LHCN-M2 (cell line): ENCODE measurements at places on chromosomes 7 and 10. TPM values are rescaled to one million over a fixed set of nuclear protein-coding genes. Genes with fewer than 3 reads are reported as not detected.

Gene NPFFR1
- not detected in 2 replicates for total RNA-seq

Gene HOXA9
- 8.7 TPM in 2 replicates for total RNA-seq

Gene FZD1
- total RNA-seq, result 48.3 and 58.5 TPM in 2 replicates

Gene ZNF239
- total RNA-seq, result 4.1 and 4.9 TPM in 2 replicates

Gene EVX1
- total RNA-seq, result not detected in 2 replicates

Gene SMKR1
- 0.46 and 0.71 TPM in 2 replicates for total RNA-seq

Gene CPA2
- not detected in 2 replicates for total RNA-seq

Gene LBX1
- total RNA-seq, result 1.7 TPM in 2 replicates

Gene EGFR
- total RNA-seq, result 78.7 and 94.1 TPM in 2 replicates

Gene UPK3BL2
- total RNA-seq, result 1.0 and 4.3 TPM in 2 replicates

Gene NPTX2
- 3,060 and 3,846 TPM in 2 replicates for total RNA-seq

Gene TMEM106B
- total RNA-seq, result 76.8 and 94.6 TPM in 2 replicates

Gene TCAF2
- 10.1 and 11.4 TPM in 2 replicates for total RNA-seq

Gene PTPN12
- total RNA-seq, result 78.3 and 106 TPM in 2 replicates

Gene EIF3B
- 281 and 293 TPM in 2 replicates for total RNA-seq

Gene VWC2
- total RNA-seq, result not detected in 2 replicates

Gene RELN
- total RNA-seq, result 0.26 and 0.63 TPM in 2 replicates

Gene VWDE
- 0.11 and 0.51 TPM in 2 replicates for total RNA-seq

Gene STEAP4
- 0.11 and 0.13 TPM in 2 replicates for total RNA-seq

Gene VCL
- 147 and 163 TPM in 2 replicates for total RNA-seq

Gene TACR2
- total RNA-seq, result 0.29 TPM in 1 of 2 replicates, not detected in the other

Gene MEIG1
- not detected in 2 replicates for total RNA-seq

Gene HECW1
- total RNA-seq, result not detected in 2 replicates

Gene ACHE
- 0.46 TPM in 1 of 2 replicates, not detected in the other for total RNA-seq

Gene SFXN4
- 10.6 and 31.8 TPM in 2 replicates for total RNA-seq

Gene TAC1
- not detected in 2 replicates for total RNA-seq

Gene CALD1
- total RNA-seq, result 188 and 230 TPM in 2 replicates

Gene TAS2R39
- total RNA-seq, result not detected in 2 replicates

Gene CYP3A7
- total RNA-seq, result 0.06 TPM in 1 of 2 replicates, not detected in the other

Gene WDR86
- 1.3 TPM in 1 of 2 replicates, not detected in the other for total RNA-seq

Gene CYP26C1
- total RNA-seq, result not detected in 2 replicates

Gene RBM48
- 12.9 and 13.1 TPM in 2 replicates for total RNA-seq

Gene C10orf62
- total RNA-seq, result 0.11 TPM in 1 of 2 replicates, not detected in the other

Gene FFAR4
- total RNA-seq, result not detected in 2 replicates

Gene GNG11
- 90.1 and 92.7 TPM in 2 replicates for total RNA-seq

Gene SNCG
- 4.4 and 5.0 TPM in 2 replicates for total RNA-seq

Gene NME8
- total RNA-seq, result not detected in 2 replicates

Gene TEX36
- not detected in 2 replicates for total RNA-seq

Gene IQCE
- 15.3 and 16.4 TPM in 2 replicates for total RNA-seq

Gene C7orf57
- total RNA-seq, result 0.13 and 0.29 TPM in 2 replicates

Gene PGAM2
- not detected in 2 replicates for total RNA-seq

Gene RPEL1
- not detected in 2 replicates for total RNA-seq

Gene OPALIN
- not detected in 2 replicates for total RNA-seq

Gene C10orf67
- total RNA-seq, result 0.11 and 0.19 TPM in 2 replicates

Gene CYP2C19
- not detected in 2 replicates for total RNA-seq

Gene VWA2
- total RNA-seq, result not detected in 2 replicates

Gene ZNF92
- total RNA-seq, result 13.0 and 14.5 TPM in 2 replicates

Gene CHAT
- not detected in 2 replicates for total RNA-seq

Gene TBX20
- total RNA-seq, result not detected in 2 replicates

Gene CHST3
- total RNA-seq, result 32.9 and 40.6 TPM in 2 replicates

Gene IL6
- 1.7 TPM in 1 of 2 replicates, not detected in the other for total RNA-seq

Gene GLI3
- 2.6 and 4.4 TPM in 2 replicates for total RNA-seq

Gene PLEKHA1
- 10.1 and 17.3 TPM in 2 replicates for total RNA-seq

Gene EPHA1
- total RNA-seq, result not detected in 2 replicates

Gene TMEM184A
- 0.06 and 0.11 TPM in 2 replicates for total RNA-seq
